SJSA1 (cell line): ENCODE measurements at places on chromosomes 11 and 22. TPM values are rescaled to one million over a fixed set of nuclear protein-coding genes. Genes with fewer than 3 reads are reported as not detected.

The MS4A4A gene
- 0.18 TPM in 1 of 2 replicates, not detected in the other for total RNA-seq

The SMIM35 gene
- not detected in 2 replicates for total RNA-seq

The KRTAP5-8 gene
- total RNA-seq = not detected in 2 replicates

The CTSW gene
- total RNA-seq = 1.9 TPM in 1 of 2 replicates, not detected in the other

The PAMR1 gene
- 57.4 and 57.6 TPM in 2 replicates for total RNA-seq

The LRRC10B gene
- not detected in 2 replicates for total RNA-seq

The OR2AT4 gene
- total RNA-seq = not detected in 2 replicates

The FKBP2 gene
- total RNA-seq = 73.4 and 228 TPM in 2 replicates

The SSTR3 gene
- not detected in 2 replicates for total RNA-seq

The FXYD6 gene
- total RNA-seq = 0.05 TPM in 1 of 2 replicates, not detected in the other

The POU2AF2 gene
- not detected in 2 replicates for total RNA-seq

The CSNK2A3 gene
- 0.53 and 2.3 TPM in 2 replicates for total RNA-seq

The NPTXR gene
- total RNA-seq = 2.1 and 2.2 TPM in 2 replicates

The TBX1 gene
- 0.31 and 0.61 TPM in 2 replicates for total RNA-seq

The TCN2 gene
- 4.5 and 5.8 TPM in 2 replicates for total RNA-seq

The CBLIF gene
- not detected in 2 replicates for total RNA-seq
